Hematopoietic multipotent progenitor cell (in vitro differentiated cells): ENCODE measurements at places on chromosomes 16 and 17.

- DNase-seq = no peak
Observed at GRCh38 chr17:63435681-63436522, 10.2 kb downstream of the CYB561 start.

DNA sequence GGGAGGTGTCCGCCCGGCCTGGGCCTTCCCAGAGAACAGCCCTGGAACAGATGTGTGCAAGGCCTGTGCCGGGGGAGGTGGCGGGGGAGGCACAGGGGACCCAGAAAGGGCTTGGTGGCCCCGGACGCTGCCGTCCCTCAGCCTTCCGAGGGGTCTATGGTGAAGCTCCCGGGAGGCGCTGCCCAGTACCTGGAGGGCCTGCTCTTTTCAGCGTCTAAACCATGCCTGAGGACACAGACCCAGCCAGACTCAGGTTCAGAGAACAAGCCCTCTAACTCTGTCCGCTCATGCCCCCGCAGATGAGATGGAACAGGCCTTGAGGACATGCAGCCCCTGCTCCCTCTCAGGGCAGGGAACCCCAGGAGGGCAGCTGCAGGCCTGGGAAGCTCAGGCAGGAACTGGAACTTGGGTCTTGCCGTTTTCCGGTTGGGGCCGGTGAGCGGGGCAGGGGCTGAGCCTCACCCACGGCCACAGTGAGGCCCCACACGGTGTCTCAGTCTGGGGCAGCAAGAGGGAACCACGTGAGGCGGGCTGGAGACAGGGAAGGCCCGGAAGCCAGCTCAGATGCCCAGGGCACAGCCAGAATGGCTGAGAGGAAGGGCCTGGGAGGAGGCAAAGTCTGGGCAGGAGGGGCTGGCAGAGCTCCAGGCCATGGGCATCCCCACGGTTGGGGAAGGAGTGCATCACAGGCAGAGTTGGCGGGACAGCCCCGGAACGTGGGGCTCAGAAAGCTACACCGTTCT is 12.5 kb downstream of the SLC16A3 start:
- no peak for DNase-seq

GRCh38 chr17:82528484-82529265 is 9.1 kb downstream of the FOXK2 start:
- peak; percentile 76 for DNase-seq

- no peak for DNase-seq
Observed at GRCh38 chr17:59826706-59827453, 65.9 kb downstream of the TUBD1 start.

DNA sequence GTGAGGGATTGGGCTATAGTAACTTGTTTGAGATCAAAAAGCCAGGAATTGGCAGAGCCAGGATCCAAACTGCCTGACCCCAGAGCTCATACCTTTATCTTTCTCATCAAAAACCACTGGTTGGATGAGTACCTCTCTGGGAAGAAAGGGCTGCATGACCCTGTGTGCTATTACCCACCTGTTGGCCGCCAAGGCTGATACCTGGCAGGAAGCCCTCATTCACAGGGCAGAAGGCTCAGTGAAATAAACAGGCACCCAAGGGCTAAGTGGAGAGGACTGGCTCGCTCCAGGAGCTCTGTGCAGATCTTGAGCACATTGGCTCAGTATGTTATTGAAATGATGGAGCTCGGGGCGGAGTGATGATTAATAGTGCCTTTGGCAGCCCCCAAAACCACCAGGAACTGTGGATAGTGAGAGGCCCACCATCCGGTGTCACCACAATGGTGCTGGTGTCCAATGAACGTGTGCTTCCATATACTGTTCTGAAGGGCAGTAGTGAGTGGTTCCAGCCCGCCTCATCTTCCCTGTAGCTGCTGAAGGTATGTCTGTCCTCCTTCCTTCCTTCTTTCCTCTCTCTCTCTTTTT is 197.6 kb downstream of the MSI2 start:
- DNase-seq = no peak
